ENCODE measurements at places on chromosomes 13 and 19.

DNA sequence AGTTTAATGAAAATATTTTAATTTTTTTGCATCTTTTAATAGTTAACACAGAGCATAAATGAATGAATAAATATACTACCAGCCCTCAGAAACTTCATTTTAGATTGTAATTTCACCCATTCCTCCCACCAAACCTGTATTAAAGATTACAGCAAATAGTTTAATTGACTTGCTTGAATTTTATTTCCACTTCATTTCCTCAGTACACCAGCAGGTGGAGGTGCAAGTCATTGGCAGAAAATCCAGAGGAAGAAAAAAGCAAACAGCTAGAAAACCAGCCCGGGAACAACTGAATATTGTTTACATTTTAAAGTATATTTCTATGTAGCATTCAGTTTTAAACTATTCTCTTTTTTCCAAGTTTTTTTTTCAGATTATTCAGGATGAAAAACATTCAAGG is 177.8 kb downstream of the OLFM4 start:
- no peak for DNase-seq

- no peak for DNase-seq
Measured at GRCh38 chr13:37348916-37349643, 243.6 kb upstream of the CSNK1A1L start.

GRCh38 chr19:32337084-32337808 is 8.2 kb upstream of the ZNF507 start:
- DNase-seq: no peak

GRCh38 chr13:76783798-76784197 is 102.4 kb downstream of the KCTD12 start:
- DNase-seq: no peak

DNA sequence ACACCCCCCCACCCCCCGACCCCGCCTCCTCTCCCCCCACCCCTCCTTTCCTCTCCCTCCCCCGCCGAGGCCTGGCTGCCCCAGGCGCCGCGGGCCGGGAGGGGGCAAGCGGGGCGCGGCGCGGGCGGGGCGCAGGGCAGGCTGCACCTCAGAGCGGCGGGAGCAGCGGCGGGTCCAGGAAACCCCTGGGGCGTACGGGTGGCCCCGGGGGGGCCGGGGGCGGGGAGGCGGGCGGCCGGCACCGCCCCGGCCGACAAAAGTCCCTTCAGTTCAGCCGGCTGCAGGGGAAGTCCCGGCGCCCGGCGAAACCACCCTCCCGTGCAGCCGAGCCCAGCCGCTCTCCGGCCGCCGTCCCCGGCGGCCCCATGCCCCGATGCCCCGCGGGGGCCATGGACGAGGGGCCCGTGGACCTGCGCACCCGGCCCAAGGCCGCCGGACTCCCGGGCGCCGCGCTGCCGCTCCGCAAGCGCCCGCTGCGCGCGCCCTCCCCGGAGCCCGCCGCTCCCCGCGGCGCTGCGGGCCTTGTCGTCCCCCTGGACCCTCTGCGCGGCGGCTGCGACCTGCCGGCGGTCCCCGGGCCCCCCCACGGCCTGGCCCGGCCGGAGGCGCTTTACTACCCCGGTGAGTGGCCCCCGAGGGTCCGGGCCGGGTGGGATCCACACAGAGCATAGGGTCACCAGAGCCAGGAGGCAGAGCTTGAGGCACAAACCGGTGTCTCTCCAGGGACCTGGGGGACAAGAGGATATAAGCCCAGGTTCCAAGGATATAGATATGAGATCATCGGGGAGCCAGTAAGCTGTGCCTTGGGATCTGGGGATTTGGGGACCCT is at the start of gene BCL3:
Gene BCL3, plus strand, starts transcription at position 283 of the 829 bp plus-strand sequence. Its CDS starts 83 bp downstream, at position 366.
- peak; percentile 42 for DNase-seq

DNA sequence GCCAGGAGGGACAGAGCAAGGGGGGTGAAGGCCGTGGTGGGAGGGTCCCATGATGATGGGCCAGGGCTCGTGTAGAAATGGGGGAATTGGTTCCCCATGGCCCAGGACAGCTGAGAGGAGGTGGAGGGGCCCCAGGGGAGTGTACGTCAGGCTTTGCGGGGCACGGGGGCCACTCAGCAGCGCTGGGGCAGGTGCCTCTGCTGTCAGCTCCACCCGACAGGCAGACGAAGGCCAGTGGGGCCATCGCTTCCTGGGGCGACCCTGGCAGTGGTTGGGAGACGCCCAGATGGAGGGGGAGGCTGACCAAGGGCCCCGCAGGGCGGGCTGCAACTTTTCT is 1.9 kb upstream of the TEKTIP1 start:
- no peak for DNase-seq

DNA sequence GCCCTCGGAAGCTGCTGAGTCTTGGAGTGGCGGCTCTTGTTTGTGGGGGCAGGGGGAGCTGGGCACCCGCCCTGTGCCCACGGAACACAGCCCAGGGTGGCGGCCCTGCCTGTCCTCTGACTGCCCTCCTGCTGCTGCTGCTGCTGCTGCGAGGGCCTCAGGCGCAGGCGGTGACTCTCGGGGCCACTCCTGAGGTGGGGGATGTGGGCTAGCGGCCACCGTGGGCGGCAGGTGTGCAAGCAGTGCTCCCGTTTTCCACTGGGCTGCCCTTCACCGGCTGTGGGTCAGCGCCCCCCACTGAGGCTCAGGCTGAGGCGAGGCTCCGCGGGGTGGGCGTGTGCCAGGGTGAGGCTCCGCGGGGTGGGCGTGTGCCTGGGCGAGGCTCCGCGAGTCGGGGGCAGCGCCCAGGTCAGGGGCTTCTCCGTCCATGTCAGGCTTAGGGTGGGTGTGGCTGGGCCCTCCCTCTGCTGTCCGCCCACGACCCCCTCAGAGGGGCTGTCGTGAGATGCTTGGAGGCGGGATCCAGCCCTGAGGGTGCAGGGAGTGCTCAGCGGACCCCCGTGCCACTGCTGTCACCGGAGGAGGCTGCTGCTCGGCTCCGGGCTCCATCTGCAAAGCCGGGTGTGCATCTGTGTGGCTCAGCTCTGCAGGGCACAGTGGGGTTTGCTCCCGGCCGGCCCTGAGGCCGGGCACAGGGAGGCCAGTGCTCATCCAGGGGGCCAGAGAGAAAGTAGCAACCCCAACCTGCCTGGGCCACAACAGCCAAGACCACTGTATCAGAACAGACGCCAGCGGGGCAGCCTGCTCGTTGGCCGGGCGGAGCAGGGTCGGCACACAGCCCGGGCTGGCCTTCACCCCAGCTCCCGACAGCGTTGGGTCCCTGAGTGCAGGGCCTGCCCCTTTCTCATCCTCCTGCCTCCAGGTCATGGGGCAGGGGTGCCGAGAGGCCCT is 14.5 kb downstream of the CSNK1G2 start:
- DNase-seq: no peak

GRCh38 chr13:99970651-99971575 is 654 bp downstream of the ZIC5 start:
- DNase-seq: peak; percentile 71

DNA sequence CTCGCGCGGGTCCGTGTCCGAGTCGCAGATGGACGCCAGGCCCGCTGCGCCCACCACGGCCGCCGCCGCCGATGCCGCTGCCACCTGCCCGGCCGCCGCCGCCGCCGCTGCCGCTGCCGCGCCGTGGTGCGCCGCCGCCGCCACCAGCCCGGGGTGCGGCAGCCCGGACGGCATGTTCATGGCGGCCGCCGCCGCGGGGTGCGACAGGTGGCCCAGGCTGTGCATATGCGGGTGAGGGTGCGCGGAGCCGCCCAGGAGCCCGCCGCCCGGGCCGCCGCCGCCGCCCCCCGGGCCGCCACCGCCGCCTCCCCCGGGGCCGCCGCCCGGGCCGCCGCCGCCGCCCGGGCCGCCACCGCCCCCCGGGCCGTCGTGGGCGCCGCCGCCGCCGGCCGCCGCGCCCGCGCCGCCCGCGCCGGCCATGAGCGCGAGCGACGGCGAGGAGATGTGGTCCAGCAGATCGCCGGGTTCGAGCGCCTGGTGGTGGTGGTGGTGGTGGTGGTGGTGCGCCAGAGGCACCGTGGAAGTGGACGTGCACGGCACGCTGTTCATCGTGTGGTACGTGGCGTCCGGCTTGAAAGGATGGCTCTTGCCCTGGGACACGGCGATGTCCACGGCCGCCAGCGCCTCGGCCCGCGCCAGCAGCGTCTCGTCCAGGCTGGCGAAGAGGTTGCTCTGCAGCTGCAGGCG is 1.3 kb downstream of the POU4F1 start:
- DNase-seq: no peak

- DNase-seq: no peak
Measured at GRCh38 chr13:68727798-68728197, 1379.8 kb upstream of the ATXN8OS start.

- DNase-seq: no peak
Measured at GRCh38 chr19:44737238-44738071, 11.1 kb upstream of the BCL3 start.

GRCh38 chr19:32339988-32340874 is 5.2 kb upstream of the ZNF507 start:
- DNase-seq: peak; percentile 53
